CD8-positive, alpha-beta memory T cell (primary cell): ENCODE measurements at places on chromosomes 5 and 9. TPM values are rescaled to one million over a fixed set of nuclear protein-coding genes. Genes with fewer than 3 reads are reported as not detected.

- no peak overlapping the region for H3K27ac ChIP-seq
- peaks cover 16% of the 10 kb centered on the region for H3K4me1 ChIP-seq
- H3K27me3 ChIP-seq = no peaks in the 10 kb centered on the region
- no peak for DNase-seq
These were observed 79.1 kb upstream of the RARS1 start for GRCh38 chr5:168407211-168407610.

Gene SLC6A19
- not detected for total RNA-seq

DNA sequence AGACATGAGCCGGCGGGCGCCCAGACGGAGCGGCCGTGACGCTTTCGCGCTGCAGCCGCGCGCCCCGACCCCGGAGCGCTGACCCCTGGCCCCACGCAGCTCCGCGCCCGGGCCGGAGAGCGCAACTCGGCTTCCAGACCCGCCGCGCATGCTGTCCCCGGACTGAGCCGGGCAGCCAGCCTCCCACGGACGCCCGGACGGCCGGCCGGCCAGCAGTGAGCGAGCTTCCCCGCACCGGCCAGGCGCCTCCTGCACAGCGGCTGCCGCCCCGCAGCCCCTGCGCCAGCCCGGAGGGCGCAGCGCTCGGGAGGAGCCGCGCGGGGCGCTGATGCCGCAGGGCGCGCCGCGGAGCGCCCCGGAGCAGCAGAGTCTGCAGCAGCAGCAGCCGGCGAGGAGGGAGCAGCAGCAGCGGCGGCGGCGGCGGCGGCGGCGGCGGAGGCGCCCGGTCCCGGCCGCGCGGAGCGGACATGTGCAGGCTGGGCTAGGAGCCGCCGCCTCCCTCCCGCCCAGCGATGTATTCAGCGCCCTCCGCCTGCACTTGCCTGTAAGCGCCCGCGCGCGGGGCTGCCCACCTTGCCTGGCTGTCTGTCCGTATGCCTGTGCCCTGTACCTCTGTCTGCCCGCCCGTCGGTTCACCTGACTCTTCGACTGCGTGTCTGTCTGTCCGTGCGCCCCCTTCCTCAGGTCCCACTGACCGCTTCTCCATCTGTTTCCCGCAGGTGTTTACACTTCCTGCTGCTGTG, 412 bp downstream of the FGF18 start:
- H3K27ac ChIP-seq = no peak overlapping the region
- H3K27me3 ChIP-seq = peaks cover 18% of the 10 kb centered on the region
- DNase-seq = no peak
- no peak overlapping the region for H3K4me3 ChIP-seq

GRCh38 chr5:76763136-76763535, 47.2 kb downstream of the F2R start:
- H3K36me3 ChIP-seq = no peaks in the 10 kb centered on the region
- H3K4me1 ChIP-seq = peaks cover 4% of the 10 kb centered on the region
- no peak for DNase-seq

DNA sequence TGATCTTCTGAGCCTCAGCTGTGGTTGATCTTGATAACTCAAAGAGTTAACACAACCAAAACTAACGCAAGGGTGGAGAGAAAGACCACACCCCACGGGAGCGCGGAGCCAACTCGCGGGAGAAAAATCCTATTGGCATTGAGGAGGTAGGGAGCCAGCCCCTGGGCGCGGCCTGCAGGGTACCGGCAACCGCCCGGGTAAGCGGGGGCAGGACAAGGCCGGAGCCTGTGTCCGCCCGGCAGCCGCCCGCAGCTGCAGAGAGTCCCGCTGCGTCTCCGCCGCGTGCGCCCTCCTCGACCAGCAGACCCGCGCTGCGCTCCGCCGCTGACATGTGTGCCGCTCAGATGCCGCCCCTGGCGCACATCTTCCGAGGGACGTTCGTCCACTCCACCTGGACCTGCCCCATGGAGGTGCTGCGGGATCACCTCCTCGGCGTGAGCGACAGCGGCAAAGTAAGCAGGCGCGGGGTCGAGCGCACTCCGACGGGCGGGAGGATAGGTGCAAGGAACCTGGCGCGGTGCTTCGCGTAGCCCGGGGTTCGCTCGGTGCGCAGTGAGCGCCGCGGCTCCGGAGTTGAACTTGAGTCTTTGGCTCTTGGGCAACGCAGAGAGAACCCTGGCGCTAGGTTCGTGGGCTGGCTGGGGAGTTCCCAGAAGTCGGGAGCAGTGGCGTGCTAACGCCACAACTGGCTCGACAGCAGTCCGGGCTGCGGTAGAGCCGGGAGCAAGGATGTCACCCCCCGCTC, at the start of gene GDA:
GDA (plus strand) TSS at position 210 of the 745 bp plus-strand sequence; CDS start at position 330, 120 bp downstream.
- H3K4me1 ChIP-seq = no peaks in the 10 kb centered on the region
- H3K36me3 ChIP-seq = no peaks in the 10 kb centered on the region
- no peak within 1 kb of the TSS for H3K4me3 ChIP-seq
- no peaks in the 10 kb centered on the region for H3K27me3 ChIP-seq

Gene TAS2R1
- total RNA-seq = not detected

GRCh38 chr5:100584889-100585288, 49.7 kb downstream of the FAM174A start:
- H3K4me3 ChIP-seq = no peak overlapping the region
- H3K36me3 ChIP-seq = no peaks in the 10 kb centered on the region
- DNase-seq = no peak
- H3K27me3 ChIP-seq = no peaks in the 10 kb centered on the region

- no peak overlapping the region for H3K4me3 ChIP-seq
- H3K36me3 ChIP-seq = no peaks in the 10 kb centered on the region
- H3K27me3 ChIP-seq = no peaks in the 10 kb centered on the region
- H3K27ac ChIP-seq = no peak overlapping the region
These were observed 53.2 kb upstream of the CTXN3 start for GRCh38 chr5:127595484-127596368.

GRCh38 chr5:166581826-166582225, 1709.6 kb upstream of the WWC1 start:
- no peak for DNase-seq
- no peaks in the 10 kb centered on the region for H3K36me3 ChIP-seq
- H3K4me1 ChIP-seq = no peaks in the 10 kb centered on the region
- H3K27ac ChIP-seq = no peak overlapping the region

Gene GABRA1
- not detected for total RNA-seq

- DNase-seq = no peak
- H3K27ac ChIP-seq = no peak overlapping the region
- no peaks in the 10 kb centered on the region for H3K27me3 ChIP-seq
These were observed 374.9 kb downstream of the TMEM38B start for GRCh38 chr9:106069241-106069640.

- no peak overlapping the region for H3K4me3 ChIP-seq
- no peaks in the 10 kb centered on the region for H3K36me3 ChIP-seq
- H3K27ac ChIP-seq = no peak overlapping the region
- H3K27me3 ChIP-seq = no peaks in the 10 kb centered on the region
- H3K4me1 ChIP-seq = no peaks in the 10 kb centered on the region
These were observed 147.1 kb downstream of the ENC1 start for GRCh38 chr5:74493411-74493810.

- no peak for DNase-seq
- H3K4me1 ChIP-seq = no peaks in the 10 kb centered on the region
- no peaks in the 10 kb centered on the region for H3K36me3 ChIP-seq
- no peak overlapping the region for H3K4me3 ChIP-seq
These were observed 88.5 kb upstream of the TRPM3 start for GRCh38 chr9:71209890-71210289.

Gene MAN1B1
- total RNA-seq = 31.9 TPM

DNA sequence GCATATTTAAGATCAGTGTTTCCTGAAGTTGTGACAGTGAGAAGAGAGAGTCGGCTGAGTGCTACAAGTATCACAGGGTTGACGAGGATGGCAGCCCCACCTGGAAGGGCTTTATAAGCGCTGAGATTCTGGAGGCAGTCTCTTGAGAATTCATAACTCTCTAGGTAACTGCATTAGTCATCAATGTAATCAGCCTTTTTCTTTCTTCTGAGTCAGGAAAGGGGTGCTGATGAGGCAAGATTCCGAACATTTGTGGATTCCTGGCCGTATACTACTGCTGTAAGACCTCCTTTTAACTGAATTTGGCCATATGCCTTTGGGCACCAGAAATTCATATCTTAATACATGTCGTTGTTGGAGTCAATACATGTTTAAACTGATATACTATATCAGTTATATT, 6.6 kb upstream of the RNF20 start:
- no peaks in the 10 kb centered on the region for H3K36me3 ChIP-seq
- H3K4me1 ChIP-seq = peaks cover 4% of the 10 kb centered on the region
- peaks cover 4% of the 10 kb centered on the region for H3K27me3 ChIP-seq
- no peak overlapping the region for H3K27ac ChIP-seq

DNA sequence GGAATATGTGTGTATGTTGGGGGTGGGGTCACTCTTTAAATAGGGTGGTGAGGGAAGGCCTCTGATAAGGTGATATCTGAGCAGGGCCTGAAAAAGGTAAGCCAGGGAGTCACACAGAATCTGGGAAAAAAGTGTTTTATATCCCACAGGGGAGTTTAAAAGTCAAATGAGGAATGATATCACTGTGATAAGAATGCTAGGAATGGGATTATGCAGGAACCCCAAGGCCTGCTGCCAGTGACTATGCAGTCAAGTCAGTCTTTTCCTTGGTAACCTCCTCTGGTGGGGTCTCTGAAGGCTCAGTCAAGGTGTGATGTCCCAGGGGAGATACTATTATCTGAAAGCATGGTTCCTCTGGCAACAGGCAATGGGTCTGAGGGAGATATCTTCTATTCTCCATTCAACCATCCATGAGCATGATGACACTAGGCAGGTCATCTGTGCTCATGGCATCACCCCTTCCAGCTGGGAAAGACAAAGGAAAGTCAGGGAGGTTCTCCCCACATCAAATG, 53.5 kb downstream of the GRIA1 start:
- no peak overlapping the region for H3K27ac ChIP-seq
- no peak for DNase-seq
- no peak overlapping the region for H3K4me3 ChIP-seq
- H3K4me1 ChIP-seq = no peaks in the 10 kb centered on the region

DNA sequence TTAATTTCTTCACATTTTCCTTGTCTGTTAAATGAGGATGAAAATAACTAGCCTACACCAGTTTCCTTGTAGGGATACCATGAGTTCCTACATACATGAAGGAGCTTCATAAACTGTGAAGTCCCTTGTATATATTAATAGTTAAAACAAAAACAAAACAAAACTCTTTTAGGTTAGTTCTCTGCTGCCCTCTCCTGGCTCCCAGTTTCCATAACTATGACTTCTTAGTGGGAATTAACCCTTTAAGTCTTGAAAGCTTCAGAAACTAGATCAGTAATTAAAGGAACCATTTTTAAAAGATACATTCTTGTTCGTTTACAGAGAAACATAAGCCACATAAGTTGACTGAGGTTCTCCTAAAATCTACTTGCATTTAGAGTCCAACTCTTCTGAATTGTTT, 500.0 kb upstream of the C9orf72 start:
- no peak overlapping the region for H3K4me3 ChIP-seq
- no peaks in the 10 kb centered on the region for H3K4me1 ChIP-seq
- H3K27ac ChIP-seq = no peak overlapping the region
